ENCODE measurements at places on chromosomes 6 and 20.

DNA sequence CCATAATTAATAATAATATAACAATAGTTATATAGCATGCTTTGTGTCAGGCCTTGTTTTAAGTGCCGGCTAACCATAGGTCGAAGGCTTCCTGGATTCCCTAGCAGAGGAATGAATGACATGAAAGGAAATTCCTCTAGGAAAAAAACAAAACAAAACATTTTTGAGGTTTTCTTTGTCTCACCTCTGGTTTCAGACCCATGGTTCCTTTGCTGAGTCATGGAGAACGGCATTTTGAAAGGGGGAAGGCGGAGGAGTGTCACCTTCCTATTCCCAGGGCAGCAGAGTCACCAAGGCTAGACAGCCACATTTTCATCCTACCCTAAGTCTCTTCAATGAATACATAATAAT lies 25.3 kb upstream of the CCND3 start:
- DNase-seq, result no peak

GRCh38 chr6:16301511-16301910 lies 63.1 kb downstream of the GMPR start:
- DNase-seq, result no peak

DNA sequence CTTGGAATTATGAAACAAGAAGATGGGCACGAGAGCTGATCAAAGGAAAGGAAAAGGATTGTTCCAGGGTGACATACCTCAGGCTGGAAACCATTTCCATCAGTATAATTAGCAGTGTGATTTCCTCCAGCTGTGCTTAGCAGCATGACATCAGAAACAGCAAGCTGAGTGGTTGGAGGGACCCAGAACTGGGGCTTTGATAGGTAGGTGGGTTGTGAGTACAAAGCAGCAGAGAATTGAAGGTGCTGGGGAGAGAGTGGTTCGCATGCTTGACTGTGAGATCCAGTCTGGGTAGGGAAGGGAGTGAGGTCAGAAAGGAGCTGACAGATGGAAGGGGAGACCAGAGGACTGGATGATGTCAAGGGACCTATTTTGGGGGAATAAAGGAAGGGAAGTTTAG lies 90.4 kb downstream of the CD164 start:
- DNase-seq, result no peak

DNA sequence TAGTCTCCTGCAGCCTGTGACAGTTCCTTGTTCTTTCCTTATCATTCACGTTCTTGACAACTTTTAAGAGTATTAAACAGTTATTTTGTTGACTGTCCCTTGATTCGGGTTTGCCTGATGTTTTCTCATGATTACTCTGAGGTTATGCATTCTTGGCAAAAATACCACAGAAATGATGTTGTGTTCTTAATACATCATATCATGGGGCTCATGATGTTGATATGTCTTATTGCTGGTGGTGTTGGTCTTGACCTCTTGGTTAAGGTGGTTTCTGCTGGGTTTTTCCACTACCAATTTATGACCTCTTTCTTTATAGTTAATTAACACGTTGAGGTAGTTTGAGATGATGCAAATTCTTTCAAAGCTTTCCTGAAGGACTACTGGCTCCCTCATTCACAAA lies 59.1 kb downstream of the ZHX3 start:
- DNase-seq, result no peak

- DNase-seq, result no peak
Observed at GRCh38 chr20:16178546-16179135, 394.6 kb downstream of the KIF16B start.

DNA sequence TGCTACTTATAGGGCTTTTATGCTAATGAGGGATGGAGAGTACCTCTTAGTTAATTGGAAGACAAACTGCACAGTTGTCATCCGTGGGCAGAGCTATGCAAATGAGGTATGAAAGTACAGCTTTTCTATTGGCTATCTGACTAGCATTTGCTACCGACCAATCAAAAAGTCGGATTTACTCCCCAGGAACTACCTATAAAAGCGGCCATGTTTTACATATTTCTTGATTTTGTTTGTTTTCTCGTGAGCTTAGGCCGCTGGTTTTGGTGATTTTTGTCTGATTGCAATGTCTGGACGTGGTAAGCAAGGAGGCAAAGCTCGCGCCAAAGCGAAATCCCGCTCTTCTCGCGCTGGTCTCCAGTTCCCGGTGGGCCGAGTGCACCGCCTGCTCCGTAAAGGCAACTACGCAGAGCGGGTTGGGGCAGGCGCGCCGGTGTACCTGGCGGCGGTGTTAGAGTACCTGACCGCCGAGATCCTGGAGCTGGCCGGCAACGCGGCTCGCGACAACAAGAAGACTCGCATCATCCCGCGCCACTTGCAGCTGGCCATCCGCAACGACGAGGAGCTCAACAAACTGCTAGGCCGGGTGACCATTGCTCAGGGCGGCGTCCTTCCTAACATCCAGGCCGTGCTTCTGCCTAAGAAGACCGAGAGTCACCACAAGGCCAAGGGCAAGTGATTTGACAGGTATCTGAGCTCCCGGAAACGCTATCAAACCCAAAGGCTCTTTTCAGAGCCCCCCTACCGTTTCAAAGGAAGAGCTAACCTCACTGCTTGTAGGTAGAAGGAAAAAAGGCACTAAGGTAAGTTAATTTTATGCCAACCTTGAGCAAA lies 36.9 kb downstream of the HFE start:
- DNase-seq, result peak; percentile 64

DNA sequence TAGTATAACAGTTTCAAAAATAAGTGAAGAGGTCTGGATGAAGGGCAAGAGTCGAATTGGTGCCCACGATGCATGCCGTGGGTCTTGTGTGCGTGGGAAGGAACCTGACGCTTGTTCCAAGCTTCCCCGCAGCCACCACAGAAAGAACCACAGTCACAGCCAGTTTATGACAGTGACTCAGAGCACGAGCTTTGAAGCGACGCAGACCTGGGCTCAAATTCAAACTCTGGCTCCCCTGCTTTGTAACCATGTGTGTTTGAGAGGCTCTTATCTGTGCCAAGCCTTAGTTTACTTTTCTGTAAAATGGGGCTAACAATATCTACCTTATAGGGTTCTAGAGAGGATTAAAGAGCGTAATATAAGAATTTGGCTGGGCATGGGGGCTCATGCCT lies 65.5 kb downstream of the SYNJ2 start:
- no peak for DNase-seq

DNA sequence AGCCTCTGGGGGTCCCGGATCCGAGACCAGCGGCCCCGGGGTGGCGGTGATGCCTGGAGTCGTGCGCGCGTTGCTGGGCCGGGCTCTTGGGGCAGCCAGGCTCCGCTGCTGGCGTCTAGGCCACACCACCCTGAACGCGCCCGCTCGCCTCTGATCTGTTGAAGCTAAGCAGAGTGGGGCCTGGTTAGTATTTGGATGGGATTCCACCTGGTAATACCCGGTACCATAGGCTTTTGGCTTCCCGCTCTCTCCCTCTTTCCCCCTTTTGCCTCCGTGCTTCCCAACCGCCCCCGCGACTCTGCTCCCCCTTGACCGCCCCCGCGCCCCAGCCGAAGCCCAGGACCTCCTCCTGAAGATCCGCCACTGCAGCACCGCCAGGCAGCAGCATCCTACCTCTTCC lies 1383.5 kb upstream of the DEFB115 start:
- peak; percentile 9 for DNase-seq

- DNase-seq, result no peak
Observed at GRCh38 chr6:17536586-17536985, 63.5 kb upstream of the FAM8A1 start.

GRCh38 chr6:45054610-45055009 lies 273.5 kb upstream of the RUNX2 start:
- DNase-seq, result no peak

DNA sequence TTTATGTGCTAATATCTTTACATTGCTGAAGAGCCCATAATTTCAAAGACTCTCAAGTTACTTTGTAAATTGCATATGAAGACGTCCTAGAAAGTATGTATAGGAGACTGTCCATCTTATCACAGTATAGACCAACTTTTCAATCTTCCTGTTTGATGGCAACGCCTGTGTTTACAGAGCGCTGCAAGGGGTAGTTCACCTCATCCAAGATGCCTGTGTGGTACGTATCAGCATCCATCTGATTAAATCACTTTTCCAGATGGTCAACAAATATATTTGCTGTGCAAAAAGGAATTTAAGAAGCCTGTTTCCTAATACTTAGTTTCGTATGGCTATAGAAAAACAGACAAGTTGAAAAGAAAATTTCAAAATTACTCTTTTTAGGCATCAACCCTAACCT lies 17.9 kb upstream of the PDE10A start:
- no peak for DNase-seq

GRCh38 chr20:36202891-36203338 lies 33.4 kb upstream of the AAR2 start:
- DNase-seq, result peak; percentile 86

DNA sequence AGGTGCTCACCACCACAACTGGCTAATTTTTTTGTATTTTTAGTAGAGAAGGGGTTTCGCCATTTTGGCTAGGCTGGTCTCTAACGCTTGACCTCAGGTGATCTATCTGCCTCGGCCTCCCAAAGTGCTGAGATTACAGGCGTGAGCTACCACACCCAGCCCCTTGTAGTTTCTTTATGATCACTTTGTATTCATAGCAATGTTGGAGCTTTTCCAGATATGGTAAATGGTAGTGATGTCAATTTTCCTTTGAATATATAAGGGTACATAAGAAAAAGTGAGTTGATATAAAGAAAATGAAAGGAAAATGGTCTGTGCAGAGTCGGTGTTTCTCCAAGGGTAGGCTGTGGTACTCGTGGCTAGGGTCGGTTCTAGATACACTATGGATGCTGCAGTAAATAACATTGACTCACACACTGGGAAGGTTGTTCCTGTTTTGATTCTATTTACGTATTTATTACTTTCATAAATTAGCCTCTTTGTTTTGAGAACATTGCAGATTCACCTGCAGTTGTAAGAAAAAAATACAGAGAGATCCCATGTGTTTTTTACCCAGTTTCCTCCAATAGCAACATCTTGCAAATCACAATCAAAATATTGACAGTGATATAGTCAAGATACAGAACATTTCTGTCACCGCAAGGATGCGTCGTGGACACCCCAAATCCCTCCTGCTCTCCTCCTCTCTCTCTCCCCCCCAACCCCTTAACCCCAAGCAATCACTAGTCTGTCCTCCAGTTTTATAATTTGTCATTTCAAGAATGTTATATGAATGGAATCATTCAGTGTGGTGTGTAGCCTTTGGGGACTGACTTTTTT lies 2.5 kb downstream of the ZNF831 start:
- DNase-seq, result no peak

GRCh38 chr20:4910951-4911350 lies 90.4 kb downstream of the SLC23A2 start:
- no peak for DNase-seq

GRCh38 chr6:33696548-33697518 lies 14.7 kb downstream of the UQCC2 start:
- no peak for DNase-seq

All from HuH-7.5 (cell line).